ENCODE measurements at places on chromosomes 12 and 14. TPM values are rescaled to one million over a fixed set of nuclear protein-coding genes. Genes with fewer than 3 reads are reported as not detected.
A peak's percentile ranks its signal among the peaks of the same experiment; 100 is the strongest.

The FAIM2 gene
- not detected for polyA plus RNA-seq

The RGS6 gene
- polyA plus RNA-seq, result not detected

The SLC4A8 gene
- polyA plus RNA-seq, result 1.1 TPM

The GPR132 gene
- polyA plus RNA-seq, result not detected

The PMCH gene
- polyA plus RNA-seq, result not detected

The PRIMA1 gene
- not detected for polyA plus RNA-seq

The NPFF gene
- not detected for polyA plus RNA-seq

The REP15 gene
- 0.59 TPM for polyA plus RNA-seq

The USP44 gene
- polyA plus RNA-seq, result 0.18 TPM

DNA sequence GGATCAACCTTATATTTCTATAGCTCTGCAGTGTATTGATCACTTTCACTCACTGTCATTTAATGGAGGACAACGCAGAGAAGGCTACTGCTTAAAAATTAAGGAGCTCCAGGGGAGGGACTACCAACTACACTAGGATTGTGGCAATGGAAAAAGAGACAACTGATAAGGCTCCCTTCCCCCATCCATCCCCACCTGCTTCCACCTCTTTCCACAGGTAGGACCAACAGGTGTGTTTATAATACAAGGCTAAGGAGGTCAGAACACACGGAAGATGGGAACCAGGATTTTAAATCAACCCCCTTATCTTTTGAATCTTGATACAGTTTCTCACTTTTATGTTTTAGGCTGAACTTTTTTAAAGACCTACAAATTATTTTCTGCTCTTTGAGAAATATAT is 90.8 kb downstream of the STAB2 start:
- H3K27me3 ChIP-seq, result no peaks in the 10 kb centered on the region
- no peak overlapping the region for H3K27ac ChIP-seq
- no peak for DNase-seq
- no peaks in the 10 kb centered on the region for H3K4me1 ChIP-seq
- no peaks in the 10 kb centered on the region for H3K36me3 ChIP-seq

DNA sequence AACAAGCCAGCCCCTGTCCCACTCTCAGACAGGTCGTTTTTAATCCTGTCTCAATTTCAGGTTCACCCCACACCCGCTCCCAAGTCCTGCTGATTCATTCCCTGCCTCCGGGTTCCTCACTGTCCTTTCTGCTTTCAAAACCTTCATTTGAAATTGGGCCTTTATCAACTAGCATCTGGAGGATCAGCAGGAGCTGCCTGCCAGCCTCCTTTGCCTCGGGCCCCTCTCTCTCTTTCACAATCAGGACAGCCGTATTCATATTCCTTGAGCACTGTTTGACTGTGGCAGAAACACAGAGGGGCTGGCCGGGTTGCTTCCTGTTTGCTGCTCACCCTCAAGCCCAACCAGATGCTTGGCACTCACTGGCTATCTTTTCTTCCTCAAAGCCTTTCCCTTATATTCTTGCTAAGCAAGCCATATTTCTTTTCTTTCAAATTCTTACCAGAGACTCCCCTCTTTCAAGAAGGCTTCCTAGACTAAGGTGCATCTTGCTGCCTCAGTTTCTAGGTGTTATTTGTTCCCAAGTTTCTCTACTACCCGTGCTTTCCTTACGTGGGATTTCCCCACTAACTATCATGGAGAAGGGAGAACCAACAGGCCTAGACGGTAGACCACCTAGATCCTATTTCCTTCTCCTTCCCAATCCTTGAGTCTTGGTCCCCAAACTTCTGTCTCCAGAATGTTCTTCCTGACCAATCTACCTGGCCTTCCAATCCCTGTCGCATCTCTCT is 3.0 kb downstream of the GALNT6 start:
- H3K27me3 ChIP-seq, result no peaks in the 10 kb centered on the region
- peaks cover 45% of the 10 kb centered on the region for H3K4me1 ChIP-seq
- DNase-seq, result no peak
- H3K4me3 ChIP-seq, result no peak overlapping the region

GRCh38 chr12:106305376-106305775 is 2.8 kb downstream of the TCP11L2 start:
- H3K4me3 ChIP-seq, result no peak overlapping the region
- DNase-seq, result no peak
- no peaks in the 10 kb centered on the region for H3K27me3 ChIP-seq

DNA sequence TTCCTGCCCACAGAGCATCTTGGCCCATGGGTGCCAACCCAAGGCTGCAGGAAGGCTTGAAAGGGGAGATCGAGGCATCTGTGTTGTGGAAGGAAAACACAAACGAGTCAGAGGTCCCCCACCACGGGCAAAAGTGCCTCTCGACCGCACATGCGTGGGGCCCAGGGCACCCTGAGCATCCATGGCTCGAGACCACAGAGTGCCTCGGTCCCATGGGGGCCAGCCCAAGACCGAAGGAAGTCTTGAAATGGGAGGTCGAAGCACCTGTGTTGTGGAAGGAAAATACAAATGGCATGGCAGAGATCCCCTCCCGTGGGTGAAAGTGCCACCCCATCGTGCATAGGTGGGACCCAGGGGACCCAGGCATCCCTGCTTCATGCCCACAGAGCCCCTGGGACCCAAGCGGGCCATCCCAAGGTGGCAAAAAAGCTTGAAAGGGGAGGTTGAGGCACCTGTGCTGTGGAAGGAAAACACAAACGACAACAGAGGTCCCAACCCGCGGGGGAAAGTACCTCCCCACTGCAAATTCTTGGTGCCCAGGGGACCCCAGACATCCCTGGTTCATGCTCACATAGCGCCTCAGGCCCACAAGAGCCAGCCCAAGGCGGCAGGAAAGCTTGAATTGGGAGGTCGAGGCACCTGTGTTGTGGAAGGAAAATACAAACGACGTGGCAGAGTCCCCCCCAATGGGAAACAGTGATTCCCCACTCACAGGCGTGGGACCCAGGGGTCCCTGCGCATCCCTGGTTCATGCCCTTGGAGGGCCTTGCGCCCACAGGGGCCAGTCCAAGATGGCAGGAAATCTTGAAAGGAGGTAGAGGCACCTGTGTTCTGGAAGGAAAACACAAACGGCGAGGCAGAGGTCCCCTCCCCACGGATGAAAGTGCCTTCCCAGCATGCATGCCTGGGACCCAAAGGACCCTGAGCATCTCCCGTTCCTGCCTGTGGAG is 373.0 kb downstream of the ALG10 start:
- no peaks in the 10 kb centered on the region for H3K4me1 ChIP-seq
- no peak for DNase-seq
- H3K36me3 ChIP-seq, result no peaks in the 10 kb centered on the region

DNA sequence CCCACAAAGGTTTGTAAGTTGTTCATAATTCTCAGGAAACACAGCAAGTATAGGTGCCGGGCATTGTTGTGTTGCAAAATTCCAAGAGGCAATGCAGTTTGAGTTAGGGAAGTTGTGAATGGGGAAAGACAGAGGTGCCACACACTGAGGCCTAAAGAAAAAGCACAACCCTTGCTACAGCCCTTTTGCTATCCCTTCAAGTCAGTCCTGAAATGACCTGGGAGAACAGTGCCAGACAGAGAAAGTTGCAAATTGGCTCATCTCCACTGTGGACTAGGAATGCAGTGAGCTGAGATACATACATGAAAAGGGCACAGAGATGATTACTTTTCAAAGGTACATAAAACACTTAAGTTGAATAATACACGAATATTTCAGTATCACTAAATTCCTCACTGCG is 213.3 kb upstream of the TMTC1 start:
- no peak overlapping the region for H3K4me3 ChIP-seq
- no peak overlapping the region for H3K27ac ChIP-seq
- no peaks in the 10 kb centered on the region for H3K4me1 ChIP-seq
- no peaks in the 10 kb centered on the region for H3K36me3 ChIP-seq
- no peak for DNase-seq

- H3K4me3 ChIP-seq, result no peak overlapping the region
- H3K4me1 ChIP-seq, result peaks cover 15% of the 10 kb centered on the region
- no peaks in the 10 kb centered on the region for H3K36me3 ChIP-seq
- H3K27ac ChIP-seq, result no peak overlapping the region
Observed at GRCh38 chr12:59597385-59597781, 1.6 kb downstream of the SLC16A7 start.

GRCh38 chr12:38056701-38057689 is 259.6 kb upstream of the ALG10B start:
- no peak overlapping the region for H3K27ac ChIP-seq
- no peaks in the 10 kb centered on the region for H3K27me3 ChIP-seq
- DNase-seq, result no peak
- H3K4me1 ChIP-seq, result no peaks in the 10 kb centered on the region

DNA sequence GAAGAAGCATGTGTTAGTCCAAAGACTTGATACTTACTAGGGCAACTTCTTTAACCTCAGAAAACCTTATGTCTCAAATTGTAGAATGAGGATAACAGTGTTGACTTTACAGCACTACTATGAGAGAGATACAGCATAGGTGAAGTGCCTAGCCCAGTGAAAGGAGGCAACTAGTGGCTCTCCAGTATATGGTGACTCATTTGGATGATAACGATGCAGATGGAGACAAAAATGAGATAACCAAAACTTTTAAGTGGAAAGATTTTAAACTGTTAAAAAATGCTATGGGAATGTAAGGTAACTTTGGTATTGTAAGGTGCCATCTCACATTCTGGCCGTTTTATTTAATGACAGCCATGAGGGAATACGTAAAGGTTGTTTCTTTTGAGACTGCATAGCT is 2.7 kb downstream of the PHC1 start:
- DNase-seq, result no peak
- no peak overlapping the region for H3K4me3 ChIP-seq
- no peak overlapping the region for H3K27ac ChIP-seq
- no peaks in the 10 kb centered on the region for H3K36me3 ChIP-seq
- peaks cover 22% of the 10 kb centered on the region for H3K4me1 ChIP-seq

- H3K36me3 ChIP-seq, result no peaks in the 10 kb centered on the region
- H3K4me1 ChIP-seq, result peaks cover 7% of the 10 kb centered on the region
- no peak overlapping the region for H3K4me3 ChIP-seq
- H3K27me3 ChIP-seq, result no peaks in the 10 kb centered on the region
- no peak for DNase-seq
- H3K27ac ChIP-seq, result no peak overlapping the region
Observed at GRCh38 chr12:122646517-122647217, 56.5 kb downstream of the HCAR2 start.

GRCh38 chr14:69045857-69046475 is 66.9 kb upstream of the ACTN1 start:
- no peaks in the 10 kb centered on the region for H3K36me3 ChIP-seq
- H3K4me1 ChIP-seq, result peaks cover 9% of the 10 kb centered on the region
- H3K27ac ChIP-seq, result no peak overlapping the region
- peaks cover 5% of the 10 kb centered on the region for H3K27me3 ChIP-seq

DNA sequence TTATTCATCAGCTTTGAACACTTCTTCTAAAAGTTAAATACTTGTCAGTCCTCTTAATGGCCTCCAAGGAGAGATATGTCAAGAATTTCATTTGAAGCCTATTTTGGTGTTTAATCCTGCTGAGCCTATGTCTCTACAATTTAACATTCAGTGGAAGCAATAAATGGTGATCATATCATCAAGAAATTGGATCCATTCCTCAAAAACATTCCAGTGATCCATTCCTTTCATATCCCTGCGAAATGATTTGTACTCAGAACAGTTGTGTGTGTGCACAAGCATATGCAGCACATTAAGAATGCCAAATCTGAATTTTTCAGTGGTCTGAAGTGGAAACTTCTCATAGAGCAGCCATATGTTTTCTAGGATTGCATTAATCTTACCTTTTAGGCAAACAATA is 373.7 kb upstream of the SYT1 start:
- DNase-seq, result no peak
- no peaks in the 10 kb centered on the region for H3K4me1 ChIP-seq
- no peak overlapping the region for H3K4me3 ChIP-seq
- H3K27me3 ChIP-seq, result no peaks in the 10 kb centered on the region
- no peak overlapping the region for H3K27ac ChIP-seq
- H3K36me3 ChIP-seq, result no peaks in the 10 kb centered on the region

DNA sequence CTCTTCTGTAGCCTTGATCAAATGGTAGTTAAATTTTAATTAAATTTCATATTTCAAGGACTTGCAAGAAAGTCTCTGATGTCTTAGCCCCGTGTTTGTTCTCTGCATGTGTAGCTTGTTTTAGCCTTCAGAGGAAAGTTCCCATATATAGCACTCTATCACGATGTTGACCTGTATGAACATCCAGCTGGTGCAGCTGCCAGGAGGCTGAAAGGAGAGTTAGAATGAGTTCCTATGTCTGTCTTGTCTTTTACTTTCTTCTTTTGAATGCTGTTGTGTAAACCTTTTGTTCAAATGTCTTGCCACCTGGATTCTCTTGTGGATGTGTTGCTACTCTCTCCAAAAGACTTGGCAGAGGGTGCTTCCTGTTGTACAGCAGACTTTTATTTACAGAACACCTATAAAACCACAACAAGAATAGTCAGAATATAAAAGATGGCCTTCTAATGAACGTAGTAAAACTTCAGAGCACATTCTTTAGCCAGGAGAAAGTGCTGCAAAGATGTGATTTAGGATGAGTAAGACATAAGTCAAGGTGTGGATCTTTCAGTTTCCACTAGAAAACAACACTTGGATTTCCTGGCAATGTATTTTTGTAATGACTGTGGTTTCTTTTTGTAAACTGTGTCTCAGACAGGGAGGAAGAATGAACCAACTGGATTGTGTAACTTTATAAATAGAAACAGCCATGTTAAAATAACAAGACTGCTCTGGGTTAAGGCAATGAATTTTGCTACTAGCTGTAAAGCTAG is 17.2 kb downstream of the NAV3 start:
- H3K36me3 ChIP-seq, result no peaks in the 10 kb centered on the region
- H3K4me3 ChIP-seq, result no peak overlapping the region
- peak; percentile 48 for DNase-seq
- peak overlapping the region; percentile 34 for H3K27ac ChIP-seq
- H3K27me3 ChIP-seq, result no peaks in the 10 kb centered on the region

DNA sequence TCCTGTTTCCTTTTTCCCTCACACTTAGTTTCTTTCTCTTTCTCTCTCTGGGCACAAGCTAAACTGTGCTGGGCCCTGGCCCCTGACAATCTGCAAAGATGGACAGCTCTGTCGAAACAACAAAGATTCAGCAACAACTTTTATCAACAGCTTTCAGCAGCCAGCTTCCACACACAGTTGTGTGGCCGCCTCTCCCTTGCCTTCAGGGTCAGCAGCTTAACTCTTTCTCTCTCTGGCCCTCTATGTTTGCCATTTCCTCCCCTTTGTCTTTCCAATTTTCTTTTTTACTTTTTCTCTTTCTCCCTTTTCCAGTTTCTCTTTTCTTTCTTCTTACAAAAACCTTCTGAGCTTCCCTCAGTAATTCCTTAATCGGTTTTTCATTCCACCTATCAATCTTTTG is 43.3 kb downstream of the IQSEC3 start:
- H3K27ac ChIP-seq, result no peak overlapping the region
- no peaks in the 10 kb centered on the region for H3K4me1 ChIP-seq
- no peaks in the 10 kb centered on the region for H3K36me3 ChIP-seq
- H3K27me3 ChIP-seq, result peaks cover 10% of the 10 kb centered on the region

DNA sequence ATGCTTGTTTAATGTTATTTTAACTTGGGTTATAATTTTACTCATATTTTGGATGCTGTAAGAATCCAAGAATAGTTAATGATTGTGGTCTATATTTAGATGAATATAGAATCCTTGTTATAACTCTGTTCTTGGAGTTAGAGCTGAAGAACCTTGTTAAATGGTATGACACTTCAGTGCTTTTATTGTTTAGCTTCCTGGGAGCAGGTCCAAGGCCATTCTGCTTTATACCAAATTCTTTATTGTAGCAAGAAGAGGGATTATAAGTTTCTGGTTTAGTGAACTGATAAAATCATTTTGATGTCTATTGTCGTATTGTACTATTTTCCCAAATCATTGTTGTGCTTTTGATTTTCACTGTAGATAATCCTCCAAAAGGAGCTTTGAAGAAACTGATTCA is 69.4 kb downstream of the MIA2 start:
- no peaks in the 10 kb centered on the region for H3K4me1 ChIP-seq
- no peak overlapping the region for H3K4me3 ChIP-seq
- H3K27me3 ChIP-seq, result no peaks in the 10 kb centered on the region
- H3K36me3 ChIP-seq, result no peaks in the 10 kb centered on the region
- no peak overlapping the region for H3K27ac ChIP-seq
